Dermis blood vessel endothelial cell (primary cell): ENCODE measurements at places on chromosomes 7 and 10.

DNA sequence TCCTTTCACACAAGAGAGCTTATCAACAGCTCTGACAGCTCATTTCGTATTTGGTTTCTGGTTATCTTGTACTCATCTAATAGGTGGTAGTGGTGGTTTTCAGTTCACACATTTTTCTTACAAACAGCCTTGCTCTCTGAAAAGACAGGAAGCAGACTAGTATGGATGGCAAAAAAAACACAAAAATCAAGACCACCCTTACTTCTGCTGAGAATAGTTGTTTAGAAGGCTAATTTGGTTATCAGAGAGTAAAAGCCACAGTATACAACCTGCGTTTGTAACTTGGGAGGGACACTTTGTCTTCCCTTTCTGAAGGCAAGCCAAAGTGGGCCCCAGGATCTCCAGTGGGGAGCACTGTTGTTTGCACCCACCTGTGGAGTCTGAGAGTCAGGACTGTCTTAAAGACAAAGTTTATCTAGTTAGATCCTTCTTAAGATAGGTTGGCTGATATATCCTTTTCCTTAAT lies 68.0 kb downstream of the PIP4K2A start:
- DNase-seq: no peak

DNA sequence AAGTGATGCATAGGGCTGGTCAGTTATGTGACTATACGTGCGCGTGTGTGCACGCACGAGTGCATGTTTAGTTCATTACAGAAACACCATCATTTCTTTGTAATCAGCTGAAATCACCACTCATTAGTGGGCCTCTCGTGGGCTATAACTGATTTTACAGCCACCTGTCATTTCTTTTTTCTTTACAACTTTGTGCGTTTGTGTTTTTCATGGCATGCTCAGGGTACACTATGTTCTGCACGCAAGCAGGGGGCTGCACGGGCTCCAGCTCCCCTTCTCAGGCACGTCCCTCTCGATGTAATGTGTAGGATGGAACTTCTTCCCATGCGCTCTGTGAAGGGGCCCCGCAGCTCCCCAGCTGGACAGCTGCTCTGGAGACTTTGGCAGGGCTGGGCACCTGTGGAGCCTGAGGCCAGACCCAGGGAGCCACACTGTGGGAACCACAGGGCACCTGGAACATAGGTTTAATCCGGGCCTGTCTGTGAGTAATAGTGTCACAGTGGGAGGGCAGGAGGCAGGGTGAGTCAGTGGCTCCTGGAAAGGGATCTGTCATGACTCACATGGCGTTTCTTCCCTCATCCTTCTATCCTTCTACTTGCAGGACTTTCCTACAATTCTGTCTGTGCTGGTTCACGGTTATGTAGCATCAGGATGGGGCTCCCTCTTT lies 4.9 kb downstream of the GCK start:
- DNase-seq: peak; percentile 37

- peak; percentile 79 for DNase-seq
Observed at GRCh38 chr10:12656518-12657142, 307.3 kb downstream of the CAMK1D start.

GRCh38 chr7:155163696-155164095 lies 93.6 kb downstream of the HTR5A start:
- no peak for DNase-seq

DNA sequence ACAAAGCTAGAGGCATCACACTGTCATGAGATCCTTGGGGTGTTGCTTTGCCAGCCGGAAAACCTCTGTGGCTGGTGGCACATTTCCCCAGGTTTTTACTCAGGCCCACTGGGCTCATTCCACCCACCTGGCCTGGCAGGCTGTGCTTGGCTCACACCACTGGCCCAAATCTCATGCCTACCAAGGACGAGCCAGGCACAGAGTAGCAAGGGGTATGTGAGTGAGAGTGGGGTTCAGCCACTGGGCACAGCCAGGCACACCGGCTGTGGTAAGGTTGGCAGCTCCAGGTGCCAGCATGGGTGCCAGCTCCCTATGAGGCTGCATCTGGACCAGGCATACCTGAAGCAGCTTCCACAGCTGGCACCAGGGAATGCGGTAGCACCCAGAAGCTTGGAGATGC lies 21.4 kb downstream of the STEAP1 start:
- DNase-seq: no peak
